ENCODE measurements at places on chromosomes 5 and 9. TPM values are rescaled to one million over a fixed set of nuclear protein-coding genes. Genes with fewer than 3 reads are reported as not detected.

GRCh38 chr5:142397178-142397577, 72.4 kb upstream of the SPRY4 start:
- no peak for DNase-seq

- no peak for DNase-seq
Measured at GRCh38 chr9:108894225-108894997, 32.3 kb downstream of the ACTL7A start.

DNA sequence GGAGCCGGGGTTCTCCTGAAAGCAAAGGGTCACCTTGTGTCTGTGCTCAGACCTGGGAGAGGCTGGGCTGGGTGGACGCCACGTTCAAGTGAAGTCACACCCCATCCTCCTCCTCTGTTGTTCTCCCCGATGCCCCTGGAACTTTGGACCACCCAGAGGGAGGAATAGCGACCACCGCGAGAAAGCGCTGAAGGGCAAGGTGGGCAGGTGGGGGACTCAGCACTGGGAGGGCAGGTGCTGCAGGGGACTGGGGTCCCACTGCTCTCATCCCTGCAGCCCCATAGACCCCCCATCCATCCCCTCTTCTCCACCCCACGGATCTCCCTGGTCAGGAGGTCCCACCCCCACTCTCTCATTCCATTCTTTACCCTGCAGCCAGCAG, 48.8 kb upstream of the COL5A1 start:
- DNase-seq: no peak

DNA sequence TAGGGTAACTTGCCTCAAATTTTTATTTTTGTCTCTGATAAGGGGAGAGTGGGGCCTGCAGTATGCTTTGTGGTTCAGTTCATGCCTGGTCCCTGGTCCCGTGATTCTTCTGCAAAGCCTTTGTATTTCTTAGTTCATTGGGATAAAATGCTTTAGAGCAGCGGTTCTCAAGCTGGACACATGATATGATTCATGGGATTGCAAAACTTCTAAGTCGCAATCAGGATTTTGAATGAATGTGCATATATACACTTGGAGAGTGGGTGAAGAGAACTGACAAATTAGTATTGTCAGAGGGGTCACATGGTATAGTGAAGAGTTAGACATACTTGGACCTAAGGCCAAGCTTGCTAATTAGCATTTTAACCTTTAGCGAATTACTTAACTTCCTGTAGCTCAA, 265.4 kb upstream of the KLF9 start:
- no peak for DNase-seq

Gene SLC34A1
- not detected for total RNA-seq

Data from tibial nerve (tissue), 4 donors.